ENCODE measurements at places on chromosomes 4 and X.

DNA sequence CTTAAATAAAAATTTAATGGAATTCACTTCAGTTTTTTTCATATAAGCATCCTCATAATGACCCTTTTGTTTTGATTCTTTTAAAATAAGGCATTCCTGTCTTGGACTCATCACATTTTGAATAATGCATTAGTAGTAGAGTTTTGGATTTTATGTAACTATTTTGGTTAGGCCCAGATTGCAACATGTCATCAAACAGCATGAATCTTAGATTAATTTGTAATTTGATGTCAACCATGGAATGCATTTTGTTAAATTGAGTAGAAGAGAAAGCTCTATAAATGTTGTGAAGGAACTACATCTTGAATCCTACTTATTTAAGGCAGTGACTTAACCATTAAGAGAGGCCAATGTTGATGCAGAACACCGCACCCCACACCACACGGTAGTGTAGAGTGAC lies 3.1 kb downstream of the DIAPH2 start:
- DNase-seq = no peak

GRCh38 chr4:113394730-113395530 lies 345.5 kb downstream of the ANK2 start:
- peak; percentile 81 for DNase-seq

GRCh38 chr4:70437197-70437596 lies 34.8 kb upstream of the MUC7 start:
- DNase-seq = no peak

DNA sequence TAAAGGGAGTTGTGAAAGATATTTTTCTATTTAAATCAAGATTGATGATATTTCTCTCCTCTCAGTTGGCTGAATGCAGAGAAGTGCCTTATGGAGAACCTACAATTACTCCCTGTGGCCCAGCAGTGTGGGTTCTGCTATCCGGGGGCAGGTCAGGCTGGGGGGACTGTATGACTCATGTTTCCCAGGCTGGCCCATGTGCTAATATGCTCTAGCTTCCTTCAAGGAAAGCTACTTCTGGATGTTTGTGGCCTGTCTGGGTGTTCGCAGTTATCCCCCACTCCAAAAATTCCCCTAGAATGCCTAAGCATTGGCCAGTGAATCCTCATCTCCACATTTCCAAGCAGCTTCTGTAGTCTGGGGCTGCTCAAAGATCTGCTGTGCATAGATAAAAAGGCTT lies 58.9 kb upstream of the SPP1 start:
- no peak for DNase-seq

DNA sequence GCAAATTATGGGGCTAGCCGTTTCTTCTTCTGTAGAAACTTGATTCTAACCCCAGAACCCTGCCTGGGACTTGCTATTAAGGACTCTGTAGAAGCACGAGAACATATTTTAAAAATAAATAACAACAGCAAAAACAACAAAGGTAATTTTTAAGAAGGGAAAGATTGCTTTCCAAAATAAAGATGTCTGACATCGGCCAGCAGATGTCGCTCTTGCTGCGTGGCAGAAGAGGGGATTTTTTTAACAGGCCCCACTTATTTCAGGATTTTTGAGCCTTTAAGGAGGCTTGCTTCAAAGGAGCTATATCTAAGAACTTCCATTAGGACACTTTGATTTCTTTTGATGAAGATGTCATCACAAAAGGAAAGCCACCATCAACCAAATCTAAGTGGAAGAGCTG lies 62.8 kb upstream of the EGFL6 start:
- DNase-seq = peak; percentile 15

- DNase-seq = no peak
These were observed 157.1 kb downstream of the TRIML1 start for GRCh38 chr4:188296331-188296730.

DNA sequence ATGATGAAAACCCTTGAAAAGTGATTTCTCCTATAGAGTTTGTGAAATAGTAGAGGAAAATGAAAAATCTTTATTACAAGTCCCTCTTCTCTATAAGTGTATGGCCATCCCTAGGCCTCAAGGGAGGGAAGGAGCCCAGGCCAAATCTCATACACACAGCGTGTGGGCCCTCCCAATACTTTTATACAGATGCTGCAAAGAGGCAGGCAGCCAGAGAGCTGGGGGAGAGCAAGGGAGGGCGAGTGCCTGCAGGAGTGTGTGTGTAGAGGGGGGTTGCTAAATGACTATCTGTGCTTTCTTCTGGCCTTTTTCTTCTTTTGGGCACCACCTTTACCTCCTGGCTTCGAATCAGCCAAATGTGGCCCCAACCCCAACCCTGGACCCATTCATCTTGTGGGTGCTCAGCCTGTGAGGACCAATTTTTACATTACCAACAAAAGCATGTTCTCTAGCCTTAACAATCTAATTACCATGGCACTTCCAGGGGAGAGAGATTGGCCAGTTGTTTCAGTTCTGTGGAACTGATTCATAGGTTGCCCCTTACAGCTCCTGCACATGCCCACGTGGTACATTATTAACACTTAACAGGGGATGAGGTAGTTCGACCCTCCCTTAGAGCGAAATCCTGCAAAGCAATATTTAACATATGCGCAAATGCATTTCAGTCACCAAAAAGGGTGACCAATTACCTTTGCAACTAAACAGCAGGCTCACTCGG lies 2.0 kb downstream of the GPC3 start:
- DNase-seq = no peak

DNA sequence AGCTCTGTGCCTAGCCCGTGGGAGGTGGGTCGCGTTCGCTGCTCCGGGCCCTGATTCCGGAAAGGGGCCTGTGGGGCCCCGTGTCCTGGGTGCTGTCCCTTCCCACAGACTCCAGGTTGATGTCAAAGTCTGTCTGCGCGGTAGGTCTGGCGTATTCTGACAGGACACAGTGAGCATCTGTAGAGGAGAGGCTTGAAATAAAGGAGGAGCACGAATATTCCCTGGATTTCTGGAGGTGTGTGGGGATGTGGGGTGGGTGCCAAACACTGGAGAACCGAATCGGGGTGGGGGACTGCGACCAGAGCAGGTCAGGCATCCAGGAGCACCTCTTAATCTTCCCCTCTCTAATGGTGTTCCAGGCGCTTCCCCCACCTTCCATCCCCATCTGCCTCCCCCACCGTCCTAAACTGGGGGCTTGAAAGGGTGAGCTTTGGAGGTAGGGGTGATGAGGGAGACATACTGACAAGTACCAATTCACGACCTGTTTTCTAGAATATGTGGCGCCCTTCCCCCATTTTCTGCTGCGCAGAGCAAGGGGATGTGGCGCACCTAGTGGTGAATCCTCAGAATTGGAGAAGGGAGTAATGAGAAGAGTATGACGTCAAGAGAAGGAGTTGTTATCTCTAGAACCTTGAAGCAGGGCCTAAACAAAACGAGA lies 877 bp downstream of the GPRASP1 start:
- peak; percentile 9 for DNase-seq

GRCh38 chrX:68199062-68199848 lies 234.0 kb downstream of the OPHN1 start:
- DNase-seq = no peak

DNA sequence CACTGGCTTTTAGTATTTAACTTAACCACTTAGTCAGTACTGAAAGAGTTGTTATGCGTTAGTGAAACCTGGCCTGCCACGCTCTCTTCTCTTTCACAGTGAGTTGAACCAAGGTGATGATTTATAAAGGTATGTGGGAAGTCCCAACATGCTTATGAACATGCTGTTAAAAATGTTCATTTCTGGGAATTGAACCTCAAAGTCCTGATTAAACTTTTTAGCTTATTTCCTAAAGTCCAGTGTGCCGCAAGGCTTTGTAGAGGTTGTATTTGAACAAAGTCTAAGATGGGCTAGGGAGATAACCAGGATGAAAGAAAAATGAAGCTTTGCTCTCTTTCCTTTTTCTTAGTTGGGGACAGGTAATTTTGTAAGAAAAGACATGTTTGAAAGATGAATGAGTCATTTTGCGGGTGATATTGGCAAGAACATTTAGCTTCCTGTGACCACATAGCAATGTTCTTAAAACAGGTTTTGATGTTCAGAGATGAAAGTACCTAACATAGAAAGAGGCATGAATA lies 270.3 kb downstream of the DTHD1 start:
- no peak for DNase-seq

DNA sequence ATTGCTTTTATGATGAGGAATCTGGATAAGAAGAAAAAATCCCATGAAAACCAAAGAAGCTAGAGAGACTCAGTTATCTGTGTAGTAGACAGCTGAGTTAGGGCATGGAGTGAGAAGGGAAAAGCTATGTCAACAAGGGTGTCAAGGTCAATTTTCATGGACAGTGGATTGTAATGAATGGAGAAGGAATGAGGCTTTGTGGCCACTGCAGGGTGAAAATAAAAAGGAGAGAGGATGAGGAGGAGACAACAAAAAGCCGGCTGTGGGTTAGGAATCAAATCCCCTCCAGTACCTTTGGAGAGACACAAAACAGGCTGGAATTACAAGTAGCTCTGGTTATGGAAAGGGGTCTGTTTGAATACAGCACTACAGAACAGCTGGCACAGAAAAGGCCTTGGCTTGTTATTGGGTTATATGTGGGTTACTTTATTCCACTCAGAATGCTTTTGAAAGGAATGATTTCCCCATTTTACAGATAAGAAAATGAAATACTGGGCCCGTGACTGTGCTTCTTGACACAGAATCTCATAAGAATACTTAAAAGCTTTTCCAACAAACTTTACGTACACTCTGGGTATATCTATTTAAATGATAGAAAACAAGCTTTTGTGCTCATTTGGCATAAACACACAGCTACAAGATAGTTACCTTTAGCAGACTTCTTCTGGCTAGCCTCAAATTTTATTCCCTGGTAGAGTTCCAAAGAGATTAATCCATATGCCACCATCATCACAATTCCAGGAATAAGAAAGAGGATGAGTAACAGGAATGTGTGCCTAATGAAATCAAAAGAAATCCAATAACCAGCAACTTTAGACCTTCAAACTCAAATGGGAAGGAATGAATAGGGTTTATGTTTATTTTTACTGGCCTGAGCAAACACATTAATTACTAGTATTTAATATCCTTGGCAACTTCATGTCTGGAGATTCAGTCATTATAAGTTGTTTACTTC lies 7.5 kb downstream of the CCKAR start:
- DNase-seq = no peak

- no peak for DNase-seq
These were observed 1.2 kb upstream of the AMOT start for GRCh38 chrX:112841820-112842157.

- DNase-seq = no peak
These were observed 332.9 kb downstream of the RAB28 start for GRCh38 chr4:13151194-13151593.

- DNase-seq = no peak
These were observed 8.1 kb upstream of the SLC25A6 start for GRCh38 chrX:1400049-1400448.

- no peak for DNase-seq
These were observed 22.4 kb downstream of the GAB1 start for GRCh38 chr4:143358923-143359643.

DNA sequence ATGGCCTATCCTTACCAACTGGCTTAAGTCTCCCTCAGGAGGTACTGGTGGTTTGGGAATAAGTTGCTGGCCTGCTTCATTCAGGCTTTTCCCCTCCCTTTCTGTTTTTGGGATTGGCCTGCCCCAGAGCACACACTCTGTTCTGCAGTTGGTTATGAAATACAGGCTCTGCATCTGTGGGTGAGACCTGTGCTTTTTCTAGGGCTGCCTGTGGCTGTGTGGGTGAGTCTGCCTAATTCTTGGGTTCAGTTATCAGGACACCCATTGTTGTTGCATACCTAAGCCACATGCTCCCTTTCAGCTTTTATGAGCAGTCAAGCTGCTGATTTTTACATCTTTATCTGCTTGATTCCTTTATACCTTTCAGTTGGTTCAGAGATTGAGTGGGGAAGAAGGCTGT lies 19.0 kb upstream of the CWH43 start:
- DNase-seq = no peak

GRCh38 chr4:66062044-66062443 lies 391.8 kb upstream of the EPHA5 start:
- DNase-seq = no peak

DNA sequence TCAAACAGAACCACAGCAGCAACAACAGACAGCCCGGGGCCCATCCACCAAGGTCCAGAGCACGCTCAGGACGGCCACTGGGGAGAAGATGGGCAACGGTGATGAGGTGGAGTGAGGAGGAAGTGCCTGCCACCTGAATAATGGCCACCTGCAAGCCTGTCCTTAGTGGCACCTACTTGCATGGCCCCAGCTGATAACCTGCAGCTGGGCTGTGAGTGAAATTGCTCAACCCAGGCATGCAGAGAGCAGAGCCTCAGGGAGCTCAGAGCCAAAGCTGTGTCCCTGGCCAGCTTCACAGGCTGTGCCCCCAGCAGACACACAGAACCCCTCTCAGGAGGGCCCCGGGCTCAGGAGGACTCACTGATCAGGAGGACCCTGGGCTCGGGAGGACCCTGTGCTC lies 102.4 kb upstream of the ADRA2C start:
- no peak for DNase-seq

- no peak for DNase-seq
These were observed 32.3 kb upstream of the ZFX start for GRCh38 chrX:24117258-24117657.

DNA sequence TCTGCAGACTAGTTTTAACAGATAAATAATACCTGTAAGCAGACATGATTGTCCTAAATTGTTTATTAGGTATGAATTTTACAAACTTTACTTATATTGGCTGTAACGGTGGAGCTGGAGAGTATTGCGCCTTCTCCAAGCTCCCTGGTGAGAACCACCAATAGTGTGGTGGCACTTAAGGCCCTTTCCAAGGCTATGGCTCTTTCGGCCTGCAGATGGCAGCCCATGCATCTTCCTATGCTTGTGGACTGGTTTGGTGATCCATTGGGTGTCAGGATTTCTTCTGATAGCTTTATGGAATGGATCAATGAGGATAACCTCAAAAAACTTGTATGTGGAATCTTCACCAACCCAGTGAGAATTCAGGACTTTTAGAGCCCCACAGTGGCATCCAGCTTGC lies 7.8 kb downstream of the LARP1B start:
- DNase-seq = no peak

GRCh38 chr4:14196131-14196530 lies 568.6 kb upstream of the BOD1L1 start:
- DNase-seq = no peak

DNA sequence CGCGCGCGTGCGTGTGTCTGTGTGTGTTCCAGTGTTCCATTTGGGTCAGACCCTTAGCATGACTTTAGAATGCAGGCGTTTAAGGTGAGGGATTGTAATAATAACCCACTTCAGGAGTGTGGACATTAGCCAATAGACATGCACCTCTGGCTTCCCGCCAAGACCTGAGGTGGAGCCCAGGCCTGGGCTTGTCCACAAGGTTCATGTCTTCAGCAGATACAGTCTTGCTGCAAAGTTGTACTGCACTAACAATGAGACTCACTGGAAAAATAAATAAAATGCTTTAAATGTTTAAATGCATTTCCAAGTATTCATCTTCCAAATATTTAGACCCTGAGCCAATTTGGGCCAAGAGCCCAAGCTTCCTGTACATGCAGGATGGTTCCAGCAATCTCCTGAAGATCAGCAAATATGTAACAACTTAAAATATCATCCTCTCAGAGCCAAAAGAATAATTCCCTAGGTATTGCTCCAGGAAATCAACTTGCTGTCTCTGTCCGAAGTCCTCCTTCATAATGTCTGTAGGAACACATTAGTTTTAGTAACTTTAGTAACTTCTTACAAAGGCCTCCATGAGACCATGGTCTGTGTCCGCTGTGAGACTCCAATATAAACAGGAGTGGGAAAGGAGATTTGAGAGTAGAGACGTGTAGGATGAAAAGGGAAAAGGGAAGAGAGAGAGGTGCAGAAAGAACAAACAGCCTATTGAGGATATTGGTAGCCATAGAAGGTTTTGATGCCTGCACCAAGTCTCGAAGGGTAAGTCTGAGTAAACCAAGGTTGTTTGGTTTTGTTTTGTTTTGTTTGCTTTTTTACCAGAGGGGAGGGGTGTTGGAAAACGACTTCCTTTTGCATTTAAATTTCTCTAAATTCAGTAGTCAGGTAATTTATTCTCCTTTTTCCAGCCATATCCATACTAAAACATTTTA lies 98.5 kb upstream of the KLF3 start:
- no peak for DNase-seq
